HCT116 (cell line): ENCODE measurements at places on chromosomes 12 and 14. TPM values are rescaled to one million over a fixed set of nuclear protein-coding genes. Genes with fewer than 3 reads are reported as not detected.

The C1QL4 gene
- 8.1 TPM for total RNA-seq

The C12orf60 gene
- 3.5 TPM for total RNA-seq

The VWF gene
- 0.57 TPM for total RNA-seq

DNA sequence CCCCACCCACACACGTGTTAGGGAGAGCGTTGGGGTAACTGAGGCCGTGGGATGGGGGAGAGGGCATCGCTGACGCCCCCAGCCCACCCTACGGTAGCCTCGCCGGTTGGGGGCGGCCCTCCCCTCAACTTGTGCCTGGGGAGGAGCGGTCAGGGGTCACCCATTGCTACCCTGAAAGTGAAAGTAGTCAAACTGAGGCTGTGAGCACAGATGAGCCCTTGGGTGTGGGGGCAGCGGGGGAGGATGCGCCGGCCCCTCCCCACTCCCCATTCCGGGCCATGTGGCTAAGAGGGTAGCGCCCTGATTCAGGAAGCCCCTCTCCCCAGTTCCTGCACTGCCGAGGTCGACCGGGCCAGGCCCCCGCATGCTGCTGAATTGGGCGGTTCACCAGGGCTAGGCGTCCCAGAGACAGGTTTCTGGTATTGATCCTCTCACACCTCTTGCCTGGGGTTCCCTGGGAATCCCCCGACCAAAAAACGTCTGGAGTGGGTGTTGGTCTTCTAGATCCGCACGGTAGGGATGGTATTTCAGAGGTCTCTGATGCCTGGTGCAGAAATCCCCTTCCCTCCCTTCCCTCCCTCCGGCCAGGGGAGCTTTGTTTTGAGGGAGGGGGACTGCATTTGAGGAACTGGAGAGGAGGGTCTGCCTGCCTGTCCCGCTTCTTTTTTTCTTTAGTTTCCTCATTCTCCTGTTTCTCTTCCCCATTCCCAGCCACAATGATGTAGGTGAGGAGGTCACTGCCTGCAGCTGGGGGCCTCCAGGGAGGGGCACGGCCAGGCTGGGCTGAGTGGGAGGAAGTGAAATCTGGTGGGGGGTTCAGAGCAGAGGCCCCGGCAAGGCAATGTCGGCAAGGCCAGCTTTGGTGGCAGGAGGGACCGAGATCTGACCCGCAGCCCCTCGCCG is 1.0 kb downstream of the SH2B3 start:
- DNase-seq: no peak

DNA sequence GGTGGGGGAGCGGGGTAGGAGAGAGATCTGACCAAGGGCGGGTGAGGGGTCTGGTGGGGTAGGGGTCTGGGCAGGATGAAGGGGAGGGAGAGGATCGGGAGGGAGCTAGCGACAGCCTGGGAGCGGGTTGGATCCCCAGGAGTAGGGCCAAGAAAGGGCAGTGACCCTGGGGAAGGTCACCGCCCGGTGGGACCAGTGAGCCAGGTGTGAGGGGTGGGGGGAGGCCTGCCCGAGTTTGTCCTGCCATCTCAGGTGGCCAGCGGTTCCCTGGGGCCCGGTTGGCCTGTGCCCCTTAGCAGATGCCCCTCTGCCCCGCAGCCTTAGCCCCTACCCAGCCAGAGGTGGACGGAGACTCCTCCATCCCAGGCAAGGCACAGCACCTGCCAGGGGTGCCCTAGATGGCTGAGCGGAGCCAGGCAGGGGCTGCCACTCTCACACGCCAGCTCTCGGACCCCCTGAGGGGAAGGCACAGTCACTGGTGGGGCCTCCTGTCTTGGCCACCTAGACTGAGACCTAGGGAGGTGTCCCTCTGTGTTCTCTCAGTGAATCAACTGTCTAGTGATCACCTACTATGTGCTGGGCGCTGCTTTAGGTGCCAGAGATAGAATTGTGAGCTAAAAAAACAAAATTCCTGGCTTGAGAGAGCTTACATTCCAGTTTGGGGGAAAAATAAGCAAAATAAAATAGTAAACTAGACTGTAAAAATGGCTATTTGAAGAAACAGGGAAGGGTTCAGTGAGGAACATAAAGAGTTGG is 629 bp upstream of the TTC7B start:
- no peak for DNase-seq

GRCh38 chr14:28083389-28083788 is 683.2 kb upstream of the FOXG1 start:
- no peak for DNase-seq

GRCh38 chr14:24329736-24330135 is 5.1 kb downstream of the ADCY4 start:
- DNase-seq: no peak

DNA sequence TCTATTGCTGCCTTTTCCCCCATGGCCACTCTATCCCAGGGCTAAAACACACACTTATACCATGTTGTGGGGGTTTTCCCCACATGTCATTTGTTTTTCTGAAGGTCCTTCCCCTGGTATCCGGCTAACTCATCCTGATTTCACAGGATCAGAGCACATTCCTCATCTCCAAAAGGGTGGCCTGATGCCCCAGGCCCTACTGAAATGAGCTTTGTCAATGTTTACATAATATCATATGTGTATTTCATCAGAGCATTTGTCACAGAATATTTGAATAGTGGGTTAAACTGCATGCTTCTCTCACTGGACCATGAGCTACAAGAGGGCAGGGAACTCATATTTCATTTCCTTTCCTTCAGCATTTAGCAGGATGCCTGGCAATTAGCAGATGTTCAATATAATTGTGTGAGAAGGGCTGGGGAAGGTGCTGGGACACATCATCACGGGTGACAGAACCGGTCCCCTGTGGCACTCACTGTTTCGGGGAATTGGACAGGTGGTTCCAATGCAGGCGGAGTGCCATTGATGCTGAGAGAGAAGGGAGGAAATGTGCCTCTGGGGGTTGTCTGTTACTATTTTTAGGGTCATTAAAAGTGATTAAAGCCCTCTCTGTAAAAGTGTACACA is 26.8 kb downstream of the EMP1 start:
- DNase-seq: no peak

- DNase-seq: peak; percentile 71
Measured at GRCh38 chr14:61559641-61560201, 135.6 kb upstream of the HIF1A start.

DNA sequence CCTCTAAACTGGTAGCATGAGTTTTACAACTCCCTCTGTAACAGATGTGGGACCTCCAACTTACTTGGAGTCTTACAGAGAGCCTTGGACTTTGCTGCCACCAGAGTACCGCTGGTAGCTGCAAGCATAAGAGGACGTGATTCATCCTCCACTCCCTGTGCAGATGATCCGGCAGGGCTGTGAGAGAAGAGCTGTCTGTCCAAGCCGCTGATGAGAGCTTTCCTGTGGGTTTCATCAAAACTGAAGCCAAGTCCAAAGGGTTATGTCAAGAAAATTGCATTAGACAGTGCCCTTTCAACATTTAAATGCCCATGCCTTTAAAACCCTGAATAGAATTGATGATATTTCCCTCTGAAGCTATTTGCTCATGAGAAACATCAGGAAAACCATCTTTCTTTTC is 85.8 kb downstream of the LLPH start:
- DNase-seq: no peak

- no peak for DNase-seq
Measured at GRCh38 chr12:19588951-19589350, 149.7 kb downstream of the AEBP2 start.
